ENCODE measurements at places on chromosomes 1 and 21.

GRCh38 chr1:54407404-54408146 is 1.4 kb upstream of the SSBP3 start:
- peak; percentile 55 for DNase-seq

DNA sequence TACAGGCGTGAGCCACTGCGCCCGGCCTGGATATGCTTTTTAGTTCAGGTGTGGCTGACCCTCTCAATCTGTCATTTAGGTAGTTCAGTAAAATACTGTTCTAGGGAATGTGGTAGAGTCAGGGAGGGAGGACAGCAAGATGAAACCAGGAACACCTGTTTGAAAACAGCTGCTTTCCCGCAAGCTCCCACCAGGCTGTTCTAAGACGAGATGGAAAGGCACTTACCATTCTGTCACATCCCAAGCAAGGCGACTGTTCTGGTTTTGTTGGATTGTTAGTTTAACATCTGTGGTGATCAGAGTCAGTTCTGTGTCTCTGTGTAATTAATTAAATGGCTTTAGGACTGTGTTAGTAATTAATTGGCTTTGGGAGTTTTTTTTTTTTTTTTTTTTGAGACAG is 2.9 kb downstream of the CHAF1B start:
- DNase-seq = no peak

DNA sequence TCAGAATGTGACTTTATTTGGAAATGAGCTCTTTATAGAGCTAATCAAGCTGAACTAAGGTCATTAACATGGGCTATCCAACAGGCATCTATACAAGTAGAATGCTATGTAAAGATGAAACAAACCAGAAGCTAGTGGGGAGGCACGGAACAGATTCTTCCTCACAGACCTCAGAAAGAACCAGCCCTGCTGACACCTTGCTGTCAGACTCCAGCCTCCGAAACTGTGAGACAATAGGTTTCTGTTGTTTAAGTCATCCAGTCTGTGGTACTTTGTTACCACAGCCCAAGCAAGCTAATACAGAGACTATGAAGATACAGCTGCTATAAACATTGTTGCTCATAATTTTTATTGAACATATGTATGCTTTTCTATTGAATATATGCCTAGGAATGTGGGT is 406.3 kb upstream of the CHRM3 start:
- no peak for DNase-seq

GRCh38 chr21:40049031-40049930 is 182.0 kb downstream of the PCP4 start:
- DNase-seq = no peak

Data from stimulated activated CD8-positive, alpha-beta memory T cell treated with anti-CD3 and anti-CD28 coated beads, Interleukin-15, amount 100 ng/mL, for 4 hours (primary cell).